ENCODE measurements at places on chromosomes 11 and 22. TPM values are rescaled to one million over a fixed set of nuclear protein-coding genes. Genes with fewer than 3 reads are reported as not detected.

The OR8D1 gene
- polyA plus RNA-seq: not detected

The UBQLNL gene
- 0.43 TPM for polyA plus RNA-seq

The FDXACB1 gene
- polyA plus RNA-seq: 5.8 TPM

The NCF4 gene
- polyA plus RNA-seq: 1.6 TPM

The GAB4 gene
- polyA plus RNA-seq: not detected

The HEPHL1 gene
- polyA plus RNA-seq: 0.13 TPM

The PGR gene
- 0.10 TPM for polyA plus RNA-seq

The SHANK3 gene
- polyA plus RNA-seq: 9.1 TPM

The CFAP68 gene
- 59.0 TPM for polyA plus RNA-seq

The MUC6 gene
- polyA plus RNA-seq: 10.6 TPM

The TTC38 gene
- polyA plus RNA-seq: 49.3 TPM

The ADAMTS15 gene
- 62.0 TPM for polyA plus RNA-seq

The RIMBP3B gene
- polyA plus RNA-seq: not detected

The LMO2 gene
- 37.9 TPM for polyA plus RNA-seq

The TBX1 gene
- 0.11 TPM for polyA plus RNA-seq

The PARVG gene
- polyA plus RNA-seq: 2.3 TPM

Data from right renal cortex interstitium (tissue), 3 donors.